Activated naive CD4-positive, alpha-beta T cell treated with anti-CD3 and anti-CD28 coated beads, Interleukin-2, amount 10 ng/mL, durations not matched to agents 5 hours and 36 hours (primary cell): ENCODE measurements at places on chromosomes 5 and 9. TPM values are rescaled to one million over a fixed set of nuclear protein-coding genes. Genes with fewer than 3 reads are reported as not detected.

The C9orf153 gene
- total RNA-seq, result not detected

The PCDHA9 gene
- not detected for total RNA-seq

The TAF1L gene
- total RNA-seq, result 0.02 TPM

The DDX4 gene
- 0.23 TPM for total RNA-seq

The TNFSF15 gene
- total RNA-seq, result 2.2 TPM

The KIF3A gene
- total RNA-seq, result 9.8 TPM

The PPP3R2 gene
- not detected for total RNA-seq

The SPINK13 gene
- not detected for total RNA-seq

The PCDHGA7 gene
- not detected for total RNA-seq
